Effector CD8-positive, alpha-beta T cell (primary cell): ENCODE measurements at places on chromosomes 4 and X.

DNA sequence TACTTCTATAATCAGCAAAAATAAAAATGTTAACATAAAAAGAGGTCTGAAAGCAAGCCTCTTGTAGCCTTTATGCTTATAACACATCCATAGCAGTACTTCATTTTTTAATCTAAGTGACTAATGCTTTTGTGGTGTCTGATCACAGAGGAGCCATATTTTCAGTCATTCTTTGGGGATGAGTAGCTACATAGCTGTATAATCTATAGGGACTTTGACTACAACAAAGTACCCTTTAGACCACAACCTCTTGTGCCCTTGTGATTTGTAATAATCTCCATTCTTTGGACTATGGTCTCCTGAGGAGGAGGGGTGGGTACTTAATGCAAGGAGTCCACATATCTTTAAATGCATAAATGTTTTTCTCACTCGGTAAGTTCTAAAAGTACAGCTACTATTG is 9.6 kb downstream of the DRP2 start:
- DNase-seq, result no peak

GRCh38 chrX:141638550-141638949 is 49.0 kb downstream of the SPANXA2 start:
- DNase-seq, result no peak

GRCh38 chr4:112517067-112517634 is 1.2 kb upstream of the NEUROG2 start:
- DNase-seq, result no peak

DNA sequence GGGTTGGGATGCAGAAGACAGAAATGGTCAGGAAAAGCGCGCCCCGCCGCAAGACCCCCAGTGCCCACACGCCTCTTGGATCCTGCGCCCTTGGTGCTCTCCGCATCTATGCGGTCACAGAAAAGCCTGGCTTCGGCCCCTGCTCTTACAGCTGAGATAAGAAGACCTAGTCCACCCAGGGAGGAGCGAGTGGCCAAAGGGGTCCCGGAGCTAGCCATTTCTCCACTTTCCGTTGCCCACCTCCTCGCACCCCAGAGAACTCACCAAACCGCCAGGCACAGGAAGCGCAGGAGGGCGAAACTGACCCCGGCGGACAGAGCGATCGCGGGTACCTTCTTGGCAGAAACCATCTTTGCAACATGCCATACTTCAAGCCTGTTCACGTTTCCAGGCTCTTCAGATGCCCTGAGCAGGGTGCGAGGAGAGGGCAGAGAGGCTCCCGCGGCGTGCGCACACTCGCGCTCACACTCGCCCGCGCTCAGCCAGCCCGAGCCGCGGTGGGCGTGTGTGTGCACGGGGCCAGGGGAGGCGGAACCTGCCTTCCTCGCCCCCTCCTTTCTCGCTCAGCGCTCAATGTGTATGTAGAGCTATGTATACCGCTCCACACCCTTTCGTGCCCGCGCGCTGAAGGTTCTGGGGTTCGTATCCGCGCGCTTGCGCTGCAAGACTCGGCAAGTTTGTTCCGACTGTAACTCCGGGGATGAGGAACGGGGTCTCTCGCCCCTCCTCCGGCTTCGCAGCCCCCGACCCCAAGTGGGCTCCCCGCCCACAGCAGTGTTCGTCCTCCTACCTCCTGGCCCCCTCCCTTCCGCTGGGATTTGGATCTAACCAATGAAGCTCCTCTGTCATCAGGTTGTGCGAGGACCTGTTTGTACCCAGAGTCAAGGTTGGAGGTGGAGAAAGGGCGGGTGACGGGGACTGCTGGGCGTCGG is at the start of gene GABRA4:
GABRA4 (minus strand) TSS at position 507 of the 932 bp plus-strand sequence; CDS start at position 350, 157 bp downstream.
- DNase-seq, result no peak

DNA sequence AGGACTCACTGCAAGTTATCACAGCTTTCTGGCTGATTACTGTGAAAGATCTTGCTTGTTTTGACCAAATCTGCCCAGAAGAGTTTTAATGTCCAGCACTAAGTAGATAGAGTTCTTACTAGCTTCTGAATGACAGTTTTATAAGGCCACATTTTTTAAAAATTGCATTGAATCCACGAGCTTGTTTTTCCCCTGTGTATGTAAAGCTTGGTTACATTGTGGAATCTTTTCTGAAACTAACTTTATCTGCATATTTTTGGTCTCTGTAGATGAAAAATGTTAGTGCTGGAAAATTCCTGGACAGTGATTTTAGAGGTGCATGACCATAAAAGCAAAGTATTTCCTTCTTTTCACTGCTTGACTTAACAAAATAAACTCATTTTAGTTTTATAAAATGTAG is 650.3 kb upstream of the FAM241A start:
- DNase-seq, result no peak

DNA sequence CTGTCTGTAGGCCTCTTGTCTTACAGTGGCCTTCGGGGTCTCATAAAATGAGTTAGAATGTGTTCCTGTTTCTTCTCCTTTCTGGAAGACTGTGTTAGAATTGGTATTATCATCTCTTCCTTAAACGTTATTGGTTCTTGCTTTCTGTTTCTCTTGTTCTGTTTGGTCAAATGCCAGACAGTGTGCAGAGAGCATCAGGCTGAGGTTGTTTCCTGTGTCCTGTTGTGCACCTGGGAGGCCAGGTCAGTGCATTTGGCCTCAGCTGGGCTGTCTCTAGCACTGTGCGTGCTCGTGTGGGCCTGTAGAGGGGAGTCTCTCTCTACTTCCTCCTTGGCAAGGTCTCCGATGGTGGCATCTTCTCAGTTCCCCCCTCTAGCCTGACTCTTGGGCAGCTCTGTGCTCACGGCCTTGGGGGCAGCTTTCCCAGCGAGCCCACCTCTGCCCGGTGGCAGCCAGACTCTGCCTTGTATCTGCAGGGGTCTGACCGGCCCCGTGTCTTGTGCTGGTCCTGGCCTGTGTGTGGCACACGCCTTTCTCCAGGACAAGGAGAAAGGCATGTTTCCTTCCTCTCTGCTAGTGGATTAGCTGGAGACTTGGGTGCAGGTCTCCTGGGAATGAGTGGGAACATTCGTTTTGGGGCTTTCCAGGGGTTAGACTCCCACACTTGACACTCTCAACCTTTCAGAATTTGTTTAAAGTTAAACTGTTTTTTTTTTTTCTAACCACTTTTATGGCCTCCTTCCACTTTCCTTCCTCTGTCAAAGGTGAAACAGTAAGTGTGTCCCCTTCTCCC is 62.3 kb downstream of the FAM193A start:
- no peak for DNase-seq

DNA sequence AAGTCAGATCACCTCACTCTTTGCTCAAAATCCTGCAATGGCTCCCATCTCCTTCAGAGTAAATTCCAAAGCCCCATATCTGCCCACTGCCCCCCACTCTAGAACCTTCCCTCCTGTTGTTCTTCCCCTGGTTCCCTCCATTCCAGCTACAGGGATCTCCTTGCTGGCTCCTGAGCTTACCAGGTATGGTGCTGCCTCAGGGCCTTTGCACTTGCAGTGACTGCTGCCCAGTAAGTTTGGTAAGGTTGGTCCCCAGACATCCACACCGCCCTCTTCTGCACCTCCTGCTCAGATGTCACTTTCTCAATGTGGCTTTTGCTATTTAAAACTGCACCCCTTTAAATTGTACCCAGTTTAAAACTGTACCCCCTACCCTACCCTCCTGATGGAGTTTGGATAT is 7.8 kb upstream of the MAN2B2 start:
- no peak for DNase-seq

DNA sequence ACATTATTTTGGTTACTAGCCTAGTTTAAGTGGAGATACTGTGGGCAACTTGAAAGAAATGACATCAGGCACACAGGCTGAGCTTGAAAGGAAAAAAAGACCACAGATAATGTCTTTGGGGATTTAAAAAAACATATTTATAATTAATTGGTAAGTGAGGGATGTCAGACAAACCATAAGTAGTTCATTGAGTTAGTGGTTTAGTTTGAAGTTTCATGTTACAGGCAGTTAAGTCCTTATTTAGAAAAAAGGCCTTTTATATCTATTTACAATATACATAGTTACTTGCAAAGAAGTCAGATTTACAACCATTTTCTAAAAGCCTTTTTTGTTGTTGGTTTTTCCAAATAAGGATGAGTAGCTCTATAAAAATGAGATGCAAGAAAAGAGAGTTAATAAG is 89.2 kb downstream of the CDS1 start:
- no peak for DNase-seq

DNA sequence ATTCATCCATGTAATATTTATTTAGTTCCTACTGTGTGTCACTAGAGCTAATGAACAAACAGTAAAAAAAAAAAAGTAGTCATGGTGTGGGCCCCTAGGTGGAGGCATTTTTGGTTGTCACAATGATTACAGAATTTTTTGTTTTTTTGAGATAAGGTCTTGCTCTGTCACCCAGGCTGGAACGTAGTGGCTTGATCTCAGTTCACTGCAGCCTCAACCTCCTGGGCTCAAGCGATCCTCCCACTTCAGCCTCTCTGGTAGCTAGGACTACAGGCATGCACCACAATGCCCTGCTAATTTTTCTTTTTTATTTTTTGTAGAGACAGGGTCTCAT is 22.0 kb downstream of the DNAAF6 start:
- DNase-seq, result no peak

- no peak for DNase-seq
Measured at GRCh38 chrX:8773117-8773516, 28.1 kb downstream of the FAM9A start.

DNA sequence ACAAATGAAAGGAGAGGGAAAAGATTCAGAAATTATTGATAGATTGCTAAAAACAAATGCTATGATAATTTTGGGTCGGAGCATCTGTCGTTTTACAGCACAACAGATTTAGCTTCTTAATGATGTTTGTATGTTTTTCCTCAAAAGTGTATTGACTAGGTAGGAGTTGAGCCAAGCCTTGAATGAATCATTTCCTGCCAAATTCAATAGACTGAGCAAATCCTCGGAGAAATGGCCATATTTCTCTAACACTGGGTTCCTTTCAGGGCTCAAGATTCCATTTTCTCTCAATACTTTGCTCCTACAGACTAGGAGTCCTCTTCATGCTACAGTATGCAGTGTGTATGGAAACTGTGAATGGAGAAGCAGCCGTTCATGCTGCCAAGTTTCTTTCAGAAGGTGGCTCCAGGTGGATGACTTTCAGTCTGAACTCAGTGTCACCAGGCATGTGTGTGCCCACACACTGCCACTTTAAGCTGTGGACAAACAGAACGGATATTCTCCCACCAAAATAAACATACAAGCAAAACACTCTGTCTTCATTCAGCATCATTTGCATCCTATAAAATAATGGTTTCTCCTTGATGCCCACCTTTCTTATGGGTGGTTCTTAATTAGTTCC is 146.0 kb downstream of the TBL1X start:
- no peak for DNase-seq

DNA sequence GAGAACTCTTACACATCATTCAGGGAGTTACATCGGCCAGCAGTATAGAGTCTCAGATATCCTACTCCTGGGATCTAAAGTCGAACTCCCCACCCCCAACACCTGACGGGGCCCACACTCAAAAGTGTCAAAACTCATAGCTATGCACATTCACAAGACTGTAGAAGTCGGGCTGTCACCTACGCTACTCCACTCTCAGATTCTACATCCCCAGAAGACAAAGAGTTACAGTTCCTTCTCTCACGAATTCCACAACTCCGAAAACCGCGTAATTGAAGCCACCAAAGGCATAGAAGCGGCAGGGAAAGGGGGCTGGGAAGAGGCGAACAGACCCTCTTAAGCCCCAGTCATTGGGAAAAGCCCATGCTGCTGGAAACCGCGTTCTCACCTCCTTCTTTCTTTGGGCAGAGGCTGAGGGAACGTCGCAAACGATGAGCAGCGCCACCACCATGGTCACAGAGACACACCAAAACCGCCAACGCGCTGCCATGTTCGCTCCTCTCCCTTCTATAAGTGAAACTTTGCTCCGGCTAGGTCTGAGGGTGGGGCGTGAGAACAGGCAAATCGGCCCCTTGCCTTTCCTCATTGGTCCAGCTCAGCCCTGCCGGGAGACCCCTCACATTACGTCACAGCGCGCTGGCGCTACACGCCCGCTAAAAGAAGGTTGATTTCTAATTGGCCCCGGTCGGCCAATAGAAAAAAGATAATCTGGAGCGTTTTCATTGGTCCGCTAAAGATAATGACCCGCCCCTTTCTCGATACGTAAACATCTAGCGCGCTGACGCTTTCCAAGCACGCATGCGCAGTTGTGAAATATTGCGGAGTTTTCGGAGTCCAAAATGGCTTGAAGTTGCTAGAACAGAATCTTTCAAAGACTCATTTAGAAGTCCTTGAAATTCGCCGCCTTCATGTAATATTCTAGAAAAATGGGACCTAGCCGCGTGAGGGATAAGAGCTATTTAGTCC is at the start of gene MAGT1:
MAGT1 (minus strand) TSS at position 515 of the 966 bp plus-strand sequence; CDS start at position 490, 25 bp downstream.
- DNase-seq, result peak; percentile 94

DNA sequence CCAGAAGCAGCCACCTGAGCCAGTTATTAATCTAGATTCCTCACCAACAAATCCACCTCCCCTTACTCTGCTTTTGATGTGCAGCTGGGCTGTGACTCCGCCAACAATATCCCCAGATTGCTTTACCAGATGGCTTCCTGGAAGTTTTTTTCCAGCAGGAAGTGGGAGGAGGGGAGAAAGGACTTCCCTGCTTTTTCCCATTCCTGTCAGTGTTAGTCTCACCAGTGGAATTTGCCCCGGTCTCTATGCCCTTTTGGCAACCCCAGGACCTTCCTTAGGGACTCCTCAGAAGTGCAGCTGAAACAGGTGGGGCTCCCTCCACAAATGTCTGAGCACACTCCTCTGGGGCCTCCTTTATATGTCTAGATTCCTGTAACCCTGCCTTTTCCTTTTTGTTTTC is 465.2 kb upstream of the IGFBP7 start:
- no peak for DNase-seq

DNA sequence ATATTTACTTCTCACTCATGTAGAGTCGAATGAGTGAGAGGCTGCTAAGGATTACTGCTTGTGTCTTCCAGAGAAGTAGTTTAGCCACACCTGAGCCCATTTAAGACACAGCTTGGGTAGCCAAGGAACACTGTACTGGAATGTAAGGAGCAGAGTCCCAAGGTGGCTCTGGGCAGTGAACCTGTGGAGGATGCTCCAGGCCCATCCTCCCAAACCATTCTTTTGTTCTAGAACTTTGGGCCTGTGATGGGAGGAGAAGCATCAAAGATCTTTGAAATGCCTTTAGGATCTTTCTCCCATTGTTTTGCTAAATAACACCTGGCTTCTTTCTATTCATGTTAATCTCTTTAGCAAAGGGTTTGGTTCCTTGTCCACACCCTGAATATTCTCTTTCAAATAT is 162.2 kb downstream of the KLHL4 start:
- no peak for DNase-seq

DNA sequence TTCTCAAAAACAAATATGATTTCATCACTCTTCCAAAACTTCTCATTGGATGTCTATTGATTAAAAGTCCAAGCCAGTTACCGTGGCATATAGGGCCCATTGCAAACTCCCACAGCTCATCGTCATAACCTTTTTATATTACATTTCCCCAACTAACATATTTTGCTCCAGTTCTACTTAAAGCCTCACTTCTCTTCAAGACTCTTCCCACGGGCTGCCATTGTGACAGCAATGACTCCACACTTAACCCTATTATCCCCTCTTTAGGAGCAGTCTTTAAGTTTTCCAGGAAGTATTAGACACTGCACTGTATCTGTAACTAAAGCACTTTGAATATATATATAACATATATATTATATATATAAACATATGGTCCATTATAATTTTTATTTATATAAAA is 44.5 kb downstream of the DTHD1 start:
- no peak for DNase-seq
